Stimulated activated naive B cell treated with anti-CD40 and anti-IgM and Interleukin-4, amounts not matched to agents 10 μg/mL and 1 μg/mL and 100 μg/mL, for 72 hours (primary cell): ENCODE measurements at places on chromosomes 4 and X.

- DNase-seq: no peak
These were observed 399.9 kb downstream of the GASK1B start for GRCh38 chr4:157772907-157773306.

- DNase-seq: no peak
These were observed 83.5 kb upstream of the GRPR start for GRCh38 chrX:16039834-16040233.

DNA sequence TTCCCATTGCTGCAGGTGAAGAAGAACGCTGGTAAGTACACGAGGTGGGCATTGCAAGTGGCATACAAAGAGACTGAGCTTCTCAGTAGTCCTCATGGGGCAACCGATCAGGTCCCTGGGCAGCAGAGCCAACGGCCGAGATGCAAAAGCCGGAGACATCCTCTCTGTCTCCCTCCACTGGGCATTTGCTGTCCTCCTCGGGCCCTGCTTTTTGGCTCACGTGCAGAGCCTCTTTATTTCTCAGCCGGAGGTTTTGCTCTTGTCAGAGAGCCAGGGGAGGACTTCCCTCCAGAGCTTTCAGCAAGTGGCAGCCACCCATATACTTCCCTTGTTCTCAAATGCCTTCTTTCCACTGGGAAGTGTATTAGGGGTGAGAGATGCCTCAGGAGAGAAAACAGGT, 18.0 kb downstream of the STARD8 start:
- DNase-seq: no peak

GRCh38 chr4:187577941-187578480, 417.6 kb upstream of the ZFP42 start:
- no peak for DNase-seq
